ENCODE measurements at places on chromosomes 1 and 21.

GRCh38 chr1:201268604-201269151 lies 14.6 kb upstream of the PKP1 start:
- no peak for DNase-seq

GRCh38 chr1:179955731-179956130 lies 1.1 kb downstream of the CEP350 start:
- DNase-seq: no peak

- no peak for DNase-seq
Observed at GRCh38 chr1:55337801-55338447, 122.8 kb upstream of the USP24 start.

GRCh38 chr1:208178091-208178529 lies 66.1 kb downstream of the PLXNA2 start:
- no peak for DNase-seq

DNA sequence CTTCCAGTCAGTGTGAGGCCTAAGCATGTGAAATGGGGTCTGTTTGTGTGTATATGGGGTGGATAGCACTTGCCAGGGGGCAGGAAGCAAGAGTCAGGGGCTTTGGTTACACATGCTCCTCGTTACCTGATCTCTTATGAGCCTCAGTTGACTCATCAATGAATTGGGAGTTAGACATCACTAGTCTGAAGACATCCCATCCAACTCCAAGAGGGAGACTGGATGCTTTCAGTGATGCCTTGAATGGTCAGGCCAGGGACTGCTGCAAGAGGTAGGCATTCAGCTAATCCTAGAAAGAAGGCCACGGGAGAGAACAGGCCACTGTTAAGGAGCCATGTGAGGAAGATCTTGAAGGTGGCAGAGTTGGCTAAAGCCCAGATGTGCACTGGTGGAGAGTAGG lies 6.3 kb downstream of the RAB25 start:
- no peak for DNase-seq

GRCh38 chr1:143698016-143698415 lies 273.8 kb downstream of the FAM72C start:
- DNase-seq: no peak

- no peak for DNase-seq
Observed at GRCh38 chr1:160307118-160307791, 22.3 kb upstream of the PEX19 start.

DNA sequence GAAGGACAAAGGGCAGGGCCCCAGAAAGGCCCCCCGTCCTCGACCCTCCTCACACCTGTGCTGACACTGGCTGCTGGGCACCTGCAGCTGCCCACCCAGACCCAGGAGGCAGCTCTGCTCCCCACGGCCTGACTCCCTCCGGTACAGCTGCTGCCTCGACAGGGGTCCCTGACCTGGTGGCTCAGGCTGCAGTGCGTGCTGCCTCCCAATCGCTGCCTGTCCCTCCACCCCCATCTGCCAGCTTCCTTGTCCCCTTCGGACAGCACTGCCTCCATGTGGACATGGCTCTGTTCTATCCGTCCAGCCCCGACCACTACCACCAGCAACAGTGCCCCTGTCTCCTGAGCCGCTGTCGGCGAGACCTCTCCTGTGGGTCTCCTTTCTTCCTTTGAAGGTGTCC lies 4.1 kb downstream of the NOC2L start:
- no peak for DNase-seq

- no peak for DNase-seq
Observed at GRCh38 chr1:20074725-20075171, 4.8 kb downstream of the PLA2G5 start.

DNA sequence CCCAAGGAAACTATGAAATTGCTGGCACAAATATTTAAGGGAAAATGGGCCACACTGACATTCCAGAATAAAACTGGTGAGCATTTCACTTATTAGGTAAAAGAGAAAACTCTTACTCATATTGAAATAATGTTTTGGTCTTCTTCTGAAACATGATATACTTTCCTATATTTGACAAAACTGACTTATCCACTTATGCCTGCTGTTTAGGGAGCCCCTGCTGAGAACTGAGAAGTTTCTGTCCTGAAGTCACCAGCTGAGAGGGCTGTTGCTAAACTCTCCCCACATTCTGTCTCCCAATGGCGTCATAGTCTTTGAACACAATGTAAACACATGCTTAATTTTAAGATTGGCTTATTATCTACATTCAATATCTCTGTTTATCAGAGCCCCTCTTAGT lies 46.8 kb upstream of the ZC3H11B start:
- DNase-seq: no peak

GRCh38 chr21:16047904-16048303 lies 318.1 kb downstream of the USP25 start:
- no peak for DNase-seq

DNA sequence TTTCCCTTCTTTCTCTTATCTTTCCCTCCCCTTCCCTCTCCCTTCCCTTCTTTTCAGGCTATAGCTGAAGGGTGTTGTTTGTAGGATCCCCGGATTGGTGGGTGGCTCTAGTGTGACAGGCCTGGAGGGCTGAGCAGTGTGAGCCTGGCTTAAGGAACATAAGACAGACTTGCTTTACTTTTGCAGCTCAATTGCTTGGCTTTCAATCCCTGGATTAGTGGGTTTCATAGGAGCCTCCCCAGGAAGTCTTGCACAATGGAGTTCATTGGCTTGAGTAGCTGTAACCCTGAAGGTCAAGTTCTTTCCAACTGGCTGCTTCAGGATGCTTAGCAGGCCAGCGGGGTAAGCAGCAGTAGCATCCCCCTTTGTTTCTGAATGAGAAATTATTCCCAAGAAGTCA lies 126.7 kb downstream of the CAMTA1 start:
- DNase-seq: no peak
